GM03348 (cell line): ENCODE measurements at places on chromosomes 2 and 18.

GRCh38 chr2:25492726-25493125, 151.0 kb upstream of the DNMT3A start:
- DNase-seq, result no peak

- DNase-seq, result no peak
Measured at GRCh38 chr18:73739098-73739497, 408.5 kb downstream of the FBXO15 start.

- no peak for DNase-seq
Measured at GRCh38 chr2:213545481-213545880, 261.2 kb downstream of the SPAG16 start.

DNA sequence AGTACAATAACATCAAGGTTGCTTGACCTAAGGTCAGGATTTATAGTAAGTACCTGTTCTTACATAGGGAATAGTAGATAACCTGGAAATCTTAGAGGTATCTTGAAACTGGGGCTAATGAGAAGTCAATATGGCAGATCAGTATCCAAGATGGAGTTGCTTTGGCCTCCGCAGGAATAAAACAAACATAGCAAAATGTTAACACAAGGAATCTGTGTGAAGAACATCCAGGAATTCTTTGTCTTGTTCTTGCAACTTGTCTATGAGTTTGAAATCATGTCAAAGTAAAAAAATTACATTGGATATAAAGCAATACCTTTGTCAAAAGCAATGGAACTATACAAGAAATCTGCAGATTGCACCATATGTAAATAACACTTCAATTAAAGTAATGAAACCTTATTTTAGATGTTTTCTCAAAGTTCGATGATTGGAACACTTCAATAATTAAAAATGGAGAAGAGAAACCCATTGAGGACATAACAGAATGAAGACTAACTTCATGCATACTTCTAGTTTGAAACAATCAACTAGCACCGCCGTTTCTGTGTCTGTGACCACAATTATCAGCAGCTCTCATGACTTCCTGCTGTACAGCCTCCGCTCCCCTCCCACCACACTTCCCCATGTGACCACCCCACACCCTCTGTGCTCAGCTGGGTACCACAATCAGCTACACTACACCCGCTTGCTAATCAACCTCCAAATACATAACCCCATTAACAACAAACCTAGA, 27.6 kb downstream of the C2orf76 start:
- no peak for DNase-seq

DNA sequence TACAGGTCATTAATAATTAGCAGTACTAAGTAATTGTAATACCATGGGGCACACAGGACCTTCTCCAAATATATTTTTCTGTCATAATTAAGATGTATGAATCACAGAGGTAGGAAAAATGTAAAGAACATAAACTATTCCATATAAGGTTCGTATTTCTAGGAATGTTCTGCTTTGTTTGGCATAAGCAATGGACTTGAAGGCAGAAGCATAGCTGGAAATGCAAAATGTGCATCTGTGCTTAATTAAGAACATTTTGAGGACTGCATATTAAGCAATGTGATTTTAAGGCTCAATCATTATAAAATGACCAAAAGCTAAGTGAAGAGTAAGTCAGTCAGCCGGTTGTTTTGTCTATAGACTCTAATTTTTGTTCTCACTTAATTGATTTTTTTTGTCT, 123.2 kb downstream of the RBM43 start:
- peak; percentile 53 for DNase-seq

DNA sequence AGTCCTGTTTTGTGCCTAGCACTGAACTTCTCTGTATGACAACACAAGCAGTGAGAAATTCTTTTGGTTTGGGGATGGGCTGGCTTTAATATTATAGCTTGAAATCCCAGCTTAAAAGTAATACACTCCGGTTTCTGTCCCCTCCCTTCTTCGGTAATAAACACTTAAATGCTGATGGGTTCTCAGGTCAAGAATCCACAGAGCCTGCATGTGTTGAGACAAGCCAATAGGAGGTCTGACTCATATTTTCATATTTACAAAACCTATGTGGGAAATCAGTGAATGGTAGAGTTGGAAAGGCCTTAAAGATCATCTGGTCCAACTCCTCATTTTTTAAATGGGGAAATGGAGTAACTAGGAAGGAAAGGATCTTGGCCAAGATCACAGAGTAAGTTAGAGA, 47.5 kb downstream of the VSNL1 start:
- no peak for DNase-seq

DNA sequence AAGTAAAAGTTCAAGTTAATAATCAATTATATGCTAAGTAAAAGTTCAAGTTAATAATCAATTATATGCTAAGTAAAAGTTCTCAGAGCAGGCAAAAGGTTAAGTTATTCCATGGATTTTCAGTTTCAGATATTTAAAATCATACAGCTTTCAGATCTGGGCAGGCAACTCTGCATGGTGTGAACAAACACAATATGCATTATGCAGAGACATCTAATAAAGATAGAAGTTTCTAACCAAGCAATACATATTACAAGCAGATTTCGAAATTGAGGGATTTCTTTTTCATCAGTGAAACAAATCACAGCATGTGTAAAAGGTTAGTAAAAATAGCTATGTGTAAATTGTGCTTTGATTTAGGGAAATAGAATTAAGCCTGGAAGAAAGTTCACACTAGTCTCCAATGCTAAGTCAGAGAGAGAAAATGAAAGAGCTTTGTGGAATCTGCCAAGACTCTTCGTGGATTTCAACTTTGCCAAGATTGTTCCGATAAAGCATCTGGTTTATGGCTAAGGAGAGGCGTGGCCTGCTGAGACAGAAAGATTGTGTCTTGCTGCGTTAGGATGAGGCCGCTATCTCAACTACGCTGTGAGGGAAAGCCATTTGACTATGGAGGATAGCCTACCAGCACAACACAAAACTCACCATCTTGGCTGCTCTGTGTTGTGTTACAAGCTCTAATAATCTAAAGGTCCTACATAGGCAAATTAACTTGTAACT, 60.1 kb upstream of the SLC16A14 start:
- DNase-seq, result peak; percentile 40

DNA sequence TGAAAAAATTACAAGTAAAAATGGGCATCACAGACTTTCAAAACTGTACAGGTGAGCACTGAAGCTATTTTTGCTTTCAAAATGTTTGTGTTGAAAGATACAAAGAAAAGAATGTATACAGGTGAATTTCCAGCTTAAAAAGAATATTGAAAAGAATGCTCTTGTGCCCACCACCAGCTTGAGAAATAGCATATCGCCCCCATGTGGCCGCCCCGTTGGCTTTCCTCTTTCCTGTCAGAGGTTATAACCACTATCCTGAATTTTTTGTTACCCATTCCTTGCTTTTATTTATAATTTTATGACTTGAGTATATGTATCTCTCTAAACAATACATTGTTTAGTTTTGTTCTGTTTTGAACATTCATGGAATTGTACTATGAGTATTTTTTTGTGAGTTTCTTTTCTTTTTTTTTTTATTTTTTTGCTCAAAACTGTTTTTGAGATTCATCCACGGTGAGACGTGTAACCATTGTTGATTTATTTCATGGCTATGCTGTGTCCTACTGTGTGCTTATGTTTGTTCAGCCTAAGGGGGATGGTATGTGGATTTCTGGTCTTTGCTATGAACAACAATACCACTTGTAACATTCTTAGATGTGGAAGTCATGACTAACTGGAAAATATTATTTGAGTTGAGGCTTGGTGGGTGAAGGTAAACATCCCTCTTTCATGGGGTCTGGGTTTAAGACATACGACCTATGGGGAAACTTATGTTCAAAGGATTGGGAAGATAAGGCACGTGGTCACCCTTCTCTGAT, 11.6 kb downstream of the TRPM8 start:
- peak; percentile 29 for DNase-seq

DNA sequence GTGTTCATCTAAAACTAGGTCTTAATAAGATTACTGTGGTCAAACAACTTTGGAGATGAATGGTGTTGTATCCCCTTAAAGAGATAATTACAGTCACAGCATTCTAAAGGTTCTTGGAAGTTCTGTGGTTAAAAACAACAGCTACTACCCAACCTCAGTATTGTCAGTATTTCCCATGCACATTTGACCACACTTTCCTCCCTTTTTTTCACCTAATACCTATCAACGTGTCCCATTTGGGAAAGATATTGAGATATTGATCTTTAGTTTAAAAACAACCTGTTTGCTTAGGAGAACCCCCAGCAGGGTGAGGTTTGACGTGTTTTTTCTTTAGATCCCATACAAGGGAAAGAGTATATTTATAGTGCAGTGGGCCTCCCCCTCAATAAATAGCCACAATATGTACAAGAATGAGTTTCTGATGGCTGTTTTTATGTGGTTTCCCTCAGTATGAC, 65.6 kb downstream of the WDR7 start:
- DNase-seq, result no peak

- no peak for DNase-seq
Measured at GRCh38 chr2:118813601-118814339, 33.7 kb downstream of the EN1 start.

DNA sequence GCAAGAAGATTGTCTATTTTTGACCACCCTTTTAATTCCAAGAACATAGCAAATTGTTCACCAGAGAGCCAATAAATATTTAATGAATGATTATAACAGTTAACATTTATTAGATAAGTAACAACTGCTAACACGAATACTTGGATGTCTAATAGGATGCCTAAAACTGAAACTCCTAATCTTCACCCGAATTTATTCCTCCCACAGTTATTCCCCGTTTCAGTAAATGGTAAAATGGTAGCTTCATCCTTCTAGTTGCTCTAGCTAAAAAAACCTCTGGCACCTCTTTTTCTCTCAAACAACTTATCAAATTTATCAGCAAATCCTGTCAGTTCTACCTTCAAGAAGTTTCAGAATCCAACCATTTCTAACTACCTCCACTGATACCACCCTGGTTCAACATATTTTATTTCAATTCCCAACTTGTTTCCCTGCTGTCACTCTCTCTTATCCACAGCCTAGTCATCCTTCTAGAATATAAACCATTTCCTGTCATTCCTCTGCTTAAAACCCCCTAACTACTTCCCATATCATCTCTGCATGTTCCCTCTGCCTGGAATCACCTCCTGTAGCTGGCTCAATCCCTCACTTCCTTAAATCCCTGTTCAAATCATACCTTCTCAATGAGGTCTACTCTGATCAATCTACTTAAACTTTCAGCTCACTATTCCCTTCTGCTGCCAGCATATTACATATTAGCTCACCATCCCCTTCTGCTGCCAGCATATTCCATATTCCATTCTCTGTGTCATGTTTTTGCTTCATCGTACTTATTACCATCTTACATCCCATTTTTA, 93.8 kb downstream of the ROCK2 start:
- DNase-seq, result peak; percentile 11

DNA sequence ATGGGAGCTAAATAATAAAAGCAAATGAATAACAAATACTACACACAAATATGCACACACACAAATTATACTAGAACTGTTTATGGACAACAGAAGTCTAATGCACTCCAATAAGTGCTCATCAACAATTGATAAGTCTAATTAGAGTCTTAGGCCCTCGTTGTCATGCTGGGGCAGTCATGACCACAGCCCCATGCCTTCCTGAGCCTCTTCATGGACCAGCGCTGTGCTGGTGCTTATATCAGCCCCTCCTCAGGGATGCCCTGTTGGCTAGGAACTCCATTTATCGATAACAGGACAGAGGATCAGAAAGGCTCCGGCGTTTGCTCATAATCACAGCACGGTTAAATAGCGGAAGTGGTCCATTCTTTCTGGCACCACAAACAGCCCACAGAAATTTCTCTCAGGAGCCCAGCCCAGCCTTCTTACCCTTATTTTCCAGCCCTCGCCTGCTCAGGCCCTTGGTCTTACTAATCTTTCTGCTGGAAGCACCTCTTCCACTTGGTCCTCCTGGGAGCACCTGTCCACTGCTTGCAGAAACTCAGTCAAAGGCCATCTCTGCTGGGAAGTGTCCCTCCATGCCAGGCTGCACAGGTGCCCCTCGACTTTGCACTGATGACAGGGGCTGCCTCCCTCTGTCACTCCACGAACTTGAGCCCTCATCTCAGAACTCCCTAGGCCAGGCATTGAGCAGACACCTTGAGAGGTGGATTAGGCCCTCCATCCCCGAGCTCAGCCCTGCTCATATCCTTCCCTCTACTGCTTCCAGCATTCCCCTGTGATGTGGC, 500.2 kb upstream of the HS6ST1 start:
- no peak for DNase-seq

GRCh38 chr2:201859949-201860348, 53.6 kb downstream of the CDK15 start:
- no peak for DNase-seq

- DNase-seq, result no peak
Measured at GRCh38 chr2:18704276-18704675, 114.9 kb upstream of the NT5C1B start.

- DNase-seq, result no peak
Measured at GRCh38 chr2:239029958-239030357, 182.1 kb downstream of the TWIST2 start.

DNA sequence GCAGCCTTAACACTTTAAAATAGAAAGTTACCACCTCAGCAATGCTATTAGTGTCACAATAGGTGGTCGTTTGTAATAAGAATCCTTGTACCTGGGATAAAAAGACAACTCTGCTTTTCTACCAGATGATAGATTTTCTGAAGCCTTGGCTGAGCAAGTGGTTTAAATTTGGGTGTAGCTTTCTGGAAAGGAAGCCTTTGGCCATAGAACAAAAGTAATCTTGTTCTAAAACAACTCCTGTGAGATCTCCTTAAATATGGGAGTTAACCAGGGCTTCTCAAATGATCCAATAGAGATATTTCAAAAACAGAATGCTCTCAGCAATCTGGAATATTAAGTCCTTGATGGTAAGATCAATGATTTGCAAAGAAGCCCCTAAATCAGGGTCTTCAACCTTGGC, 261.6 kb downstream of the ZNF516 start:
- DNase-seq, result no peak

- no peak for DNase-seq
Measured at GRCh38 chr2:114010001-114010400, 120.1 kb downstream of the ACTR3 start.

DNA sequence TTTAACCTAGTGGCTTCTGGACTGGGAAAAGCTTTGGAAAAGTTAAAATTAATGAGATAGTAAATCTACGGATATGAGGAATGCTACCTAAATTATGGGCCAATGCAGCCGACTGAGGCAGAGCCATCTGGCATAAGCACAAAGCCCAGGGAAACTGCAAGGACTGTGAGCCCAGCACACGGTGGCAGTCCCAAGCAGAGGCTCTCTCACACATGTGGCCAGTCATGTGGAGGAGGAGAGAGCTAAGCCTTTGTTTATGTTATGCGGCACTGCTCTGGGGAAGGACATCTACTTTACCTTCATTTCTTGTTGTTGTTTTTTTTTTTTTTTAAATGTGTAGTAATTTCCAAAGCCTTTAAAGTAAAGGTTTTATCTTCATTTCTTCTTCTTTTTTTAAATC, 267.0 kb downstream of the STK39 start:
- no peak for DNase-seq

GRCh38 chr2:240153418-240153817, 13.0 kb upstream of the OTOS start:
- no peak for DNase-seq

DNA sequence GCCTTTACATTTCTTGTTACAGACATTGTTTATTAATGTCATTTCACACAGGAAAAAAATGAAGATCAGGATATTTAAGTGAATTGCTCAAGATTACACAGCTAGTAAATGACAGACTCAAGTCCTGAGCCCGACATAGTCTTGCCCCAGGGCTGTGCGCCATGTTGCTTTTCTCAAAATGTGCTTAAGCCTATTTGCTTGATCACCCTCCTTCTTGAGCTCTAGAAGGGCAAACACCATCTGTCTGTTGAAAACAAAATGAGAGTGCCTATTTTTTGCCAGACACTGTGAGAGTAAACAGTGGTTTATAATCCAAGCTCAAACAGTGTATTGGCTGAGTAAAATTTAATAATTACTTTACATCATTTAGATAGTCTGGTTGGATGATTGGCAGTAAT, 34.8 kb upstream of the HNMT start:
- no peak for DNase-seq
